ENCODE measurements at places on chromosomes 7 and 10. TPM values are rescaled to one million over a fixed set of nuclear protein-coding genes. Genes with fewer than 3 reads are reported as not detected.

The NUDCD3 gene
- total RNA-seq = 110 TPM

The HOXA9 gene
- total RNA-seq = not detected

The ELAPOR2 gene
- total RNA-seq = 21.6 TPM

The PDE6C gene
- total RNA-seq = not detected

The KCND2 gene
- total RNA-seq = 51.8 TPM

GRCh38 chr7:149873970-149874643 lies 338 bp downstream of the ATP6V0E2 start:
- no peak for DNase-seq

- no peak for DNase-seq
Observed at GRCh38 chr10:58570979-58571378, 58.3 kb downstream of the BICC1 start.

DNA sequence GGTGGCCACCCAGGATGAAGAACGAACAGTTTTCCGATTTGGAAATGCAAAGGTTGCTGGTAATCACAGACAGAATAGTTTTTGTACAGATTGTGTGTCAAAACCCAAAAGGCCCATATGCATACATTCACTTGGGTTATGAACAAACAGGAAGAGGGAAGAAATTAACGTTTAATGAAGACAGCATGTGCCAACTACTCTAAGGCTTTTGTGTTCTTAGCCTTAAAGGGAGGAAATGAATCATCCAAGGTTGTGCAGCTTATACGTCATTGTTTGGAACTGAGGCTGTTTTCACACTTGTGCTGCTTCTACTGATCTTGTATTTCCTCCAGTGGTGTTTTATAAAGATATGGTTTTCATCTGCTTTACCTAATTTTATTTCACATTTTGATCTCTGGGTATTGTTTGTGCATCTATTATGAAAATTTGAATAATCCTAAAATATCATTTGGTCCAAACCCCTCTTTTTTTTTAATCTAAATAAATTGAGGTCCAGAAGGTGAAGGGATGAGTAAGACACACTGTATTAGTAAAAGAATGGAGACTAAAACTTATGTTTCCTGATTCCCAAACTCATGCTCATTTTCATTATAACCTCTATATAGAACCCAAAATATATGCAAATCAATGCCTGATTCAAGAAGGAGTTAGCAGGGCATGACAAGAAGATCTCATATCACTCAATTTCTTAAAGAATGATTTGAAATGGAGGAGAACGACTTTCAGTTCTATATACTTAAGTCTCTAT lies 373.1 kb downstream of the THSD7A start:
- no peak for DNase-seq

DNA sequence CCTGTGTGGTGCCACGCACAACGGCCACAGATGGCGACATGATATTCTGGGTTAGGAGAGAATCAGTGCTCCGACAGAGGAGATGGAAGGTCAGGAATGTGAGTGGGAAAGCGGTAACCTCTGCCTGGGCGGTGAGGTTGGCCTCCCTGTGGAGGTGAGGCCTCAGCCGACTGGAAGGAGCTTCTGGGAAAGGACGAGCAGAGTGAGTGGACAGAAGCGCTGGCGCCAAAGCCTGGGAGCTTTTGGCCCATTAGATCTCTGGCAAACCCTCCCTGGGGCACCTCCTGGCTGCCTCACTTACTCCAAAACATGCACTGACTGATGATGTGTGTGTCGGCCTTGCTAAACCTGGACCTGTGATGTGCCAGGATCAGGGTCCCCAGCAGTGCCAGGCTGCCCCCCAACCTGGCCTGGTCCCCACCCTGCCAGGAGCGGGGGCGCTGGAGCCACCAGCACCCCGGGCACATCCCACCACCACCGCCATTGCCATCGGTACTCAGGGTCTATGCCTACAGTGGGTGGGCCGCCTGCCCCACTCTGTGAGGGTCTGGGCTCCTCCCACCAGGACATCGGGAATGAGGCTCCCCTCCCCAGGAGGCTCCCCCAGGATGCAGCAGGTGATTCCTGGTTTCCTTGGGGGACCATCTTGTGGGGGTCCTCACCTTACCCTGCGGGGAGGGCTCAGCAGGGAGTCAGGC lies 51.0 kb downstream of the RASGEF1A start:
- DNase-seq = no peak

DNA sequence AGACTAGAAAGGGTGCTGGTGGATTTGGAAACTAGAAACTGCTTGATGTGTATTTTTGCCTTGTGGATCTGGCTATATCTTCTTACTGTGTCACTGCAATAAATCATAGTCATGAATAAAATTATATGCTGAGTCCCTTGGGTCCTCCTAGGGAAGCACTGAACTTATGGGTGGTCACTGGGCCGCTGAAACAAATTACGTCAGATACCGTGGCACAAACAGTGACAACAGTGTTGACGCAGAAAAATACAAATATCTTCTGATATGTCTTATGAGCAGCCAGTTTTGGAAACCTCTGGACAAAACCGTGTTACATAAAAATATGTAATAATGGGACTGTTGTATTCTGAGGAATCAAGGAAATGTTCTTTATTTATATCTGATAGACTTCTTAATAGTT lies 260.1 kb upstream of the SORCS1 start:
- no peak for DNase-seq

DNA sequence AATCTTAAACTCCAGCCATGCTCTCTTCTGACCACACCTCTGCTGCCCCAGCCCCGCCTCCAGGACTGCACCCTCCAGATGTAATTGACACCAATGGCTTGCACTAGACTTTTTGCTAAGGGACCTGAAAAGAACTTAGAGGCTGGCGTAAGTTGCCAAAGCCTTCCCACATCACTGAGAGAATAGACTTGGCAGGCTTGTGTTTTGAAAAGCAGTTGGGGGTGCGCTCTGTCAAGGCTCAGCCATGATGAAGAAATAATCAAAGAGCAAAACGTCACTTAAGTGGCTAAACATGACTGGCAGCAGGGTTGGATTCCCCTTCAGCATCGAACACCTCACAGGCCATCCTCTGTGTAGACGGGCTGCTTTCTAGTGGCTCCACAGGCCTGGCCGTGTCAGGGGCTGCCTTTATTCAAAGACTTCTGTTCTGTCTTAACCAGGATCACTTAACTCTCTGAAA lies 195.2 kb upstream of the C7orf33 start:
- DNase-seq = no peak

DNA sequence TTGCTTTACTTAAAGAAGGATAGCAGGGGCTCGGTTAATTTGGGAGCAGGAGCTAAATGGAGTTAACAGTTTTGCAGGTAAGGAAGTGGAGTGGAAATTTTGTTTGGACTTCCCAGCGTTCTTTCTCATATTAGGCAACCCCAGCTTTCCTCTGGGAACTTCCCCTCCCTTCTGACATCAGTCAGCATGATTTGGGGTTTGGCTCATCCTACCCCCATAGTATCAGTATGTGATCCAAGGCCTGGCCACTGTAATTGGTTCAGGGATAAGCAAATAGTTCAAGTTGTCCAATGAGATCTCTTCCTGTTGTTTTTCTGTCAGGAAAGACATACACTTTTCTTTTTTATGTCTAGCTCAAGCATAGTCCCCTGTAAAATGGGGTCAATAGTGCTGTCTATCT lies 125.6 kb upstream of the CDK6 start:
- no peak for DNase-seq

- no peak for DNase-seq
Observed at GRCh38 chr7:101125989-101126650, 784 bp upstream of the SERPINE1 start.

DNA sequence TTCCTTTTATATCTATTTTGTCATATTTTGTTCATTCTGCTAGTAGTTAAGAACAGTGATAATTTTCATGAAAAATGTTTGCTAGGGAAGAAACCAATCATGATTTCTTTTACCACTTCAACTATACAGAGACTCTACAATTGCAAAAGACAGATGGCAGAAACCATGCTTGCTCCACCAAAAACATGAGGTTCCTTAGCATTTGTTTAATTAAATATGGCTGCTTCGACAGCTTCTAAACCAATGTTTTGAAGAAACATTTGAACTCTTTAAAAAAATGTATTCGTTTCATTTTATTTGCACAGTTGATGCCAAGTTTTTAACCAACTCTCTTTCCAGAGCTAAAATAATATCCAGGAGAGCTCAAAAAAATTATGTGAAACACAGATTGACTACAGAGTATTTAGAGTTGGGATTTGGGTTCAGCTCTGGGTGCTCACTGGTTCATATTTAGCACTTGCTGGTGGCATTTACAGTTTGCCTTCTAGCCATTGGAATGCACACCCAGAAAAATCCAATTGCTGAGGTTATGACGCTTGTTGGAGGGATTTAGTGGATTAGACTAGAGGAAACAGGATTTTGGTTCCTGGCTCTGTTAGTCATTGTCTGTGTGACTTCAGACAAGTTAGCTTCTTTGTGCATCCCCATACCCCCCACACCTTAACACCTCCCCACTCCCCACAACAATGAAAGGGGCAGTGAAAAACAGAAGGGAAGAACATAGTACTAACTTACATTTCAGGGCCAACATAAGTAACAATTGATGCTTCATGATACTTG lies 35.8 kb upstream of the SDHAF3 start:
- DNase-seq = no peak

DNA sequence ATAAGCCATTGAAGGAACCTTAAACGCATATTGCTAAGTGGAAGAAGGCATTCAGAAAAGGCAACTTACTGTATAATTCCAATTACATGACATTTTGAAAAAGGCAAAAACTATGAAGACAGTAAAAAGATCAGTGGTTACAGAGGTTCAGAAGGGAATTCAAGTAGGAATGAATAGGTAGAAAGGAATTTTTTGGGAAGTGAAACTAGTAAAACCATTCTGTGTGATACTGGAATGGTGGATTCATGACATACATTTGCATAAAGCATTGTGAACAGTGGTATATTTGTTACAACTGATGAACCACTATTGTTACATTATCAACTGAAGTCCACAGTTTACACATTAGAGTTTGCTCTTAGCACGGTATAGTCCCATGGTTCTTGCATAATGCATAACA lies 114.2 kb upstream of the GPR22 start:
- no peak for DNase-seq

DNA sequence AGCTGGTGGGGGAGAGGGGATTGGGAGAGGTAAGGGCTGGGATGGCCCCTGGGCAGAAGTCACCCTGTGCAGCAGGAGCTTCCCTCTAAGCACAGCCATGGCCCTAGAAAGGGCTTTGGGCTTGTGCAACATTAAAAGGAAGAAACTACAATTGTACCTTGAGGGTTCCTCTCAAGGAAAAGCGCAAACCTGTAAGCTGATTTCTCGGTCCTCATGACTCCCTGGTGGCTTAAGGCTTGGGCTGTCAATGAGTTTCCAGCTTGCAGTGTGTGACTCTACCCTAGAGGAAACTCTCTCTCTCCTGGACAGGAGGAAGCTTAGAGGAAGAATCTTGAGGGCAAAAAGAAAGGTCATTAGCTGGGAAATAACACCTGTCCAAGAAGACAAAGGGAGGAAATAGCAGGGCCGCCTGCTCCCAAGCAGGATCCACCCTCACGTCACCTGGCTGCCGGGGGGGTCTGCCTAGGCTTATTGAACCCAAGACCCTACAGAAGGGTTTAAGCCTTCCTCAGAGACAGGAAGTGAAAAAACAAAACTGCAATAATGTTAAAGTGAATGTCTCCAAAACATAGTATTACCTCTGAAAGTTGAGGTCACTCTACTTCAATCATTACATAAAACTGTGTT lies 112.5 kb downstream of the WDR11 start:
- no peak for DNase-seq

DNA sequence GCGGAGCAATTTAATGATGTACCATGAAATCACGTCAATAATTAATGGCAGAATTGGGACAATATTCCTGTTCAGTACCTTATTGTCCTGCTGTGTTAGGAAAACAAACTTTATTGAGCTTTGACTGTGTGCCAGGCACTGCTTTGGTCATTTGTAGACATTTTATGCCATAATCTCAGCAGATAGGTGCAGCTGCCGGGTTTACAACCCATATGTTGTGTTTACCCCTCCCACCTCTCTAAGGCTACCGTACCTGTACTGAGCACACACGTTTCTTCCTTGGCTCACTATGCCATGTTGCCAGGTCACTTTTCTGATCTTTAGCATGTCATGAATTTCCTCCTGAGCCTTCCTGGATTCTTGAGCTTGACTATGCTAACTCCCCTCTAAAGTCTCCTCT lies 422.2 kb downstream of the PHTF2 start:
- DNase-seq = no peak

Data from frontal cortex (tissue), 4 donors.